ENCODE measurements at places on chromosomes 1 and 21.

- no peak for DNase-seq
These were observed 46.8 kb upstream of the ZC3H11B start for GRCh38 chr1:219659684-219660083.

DNA sequence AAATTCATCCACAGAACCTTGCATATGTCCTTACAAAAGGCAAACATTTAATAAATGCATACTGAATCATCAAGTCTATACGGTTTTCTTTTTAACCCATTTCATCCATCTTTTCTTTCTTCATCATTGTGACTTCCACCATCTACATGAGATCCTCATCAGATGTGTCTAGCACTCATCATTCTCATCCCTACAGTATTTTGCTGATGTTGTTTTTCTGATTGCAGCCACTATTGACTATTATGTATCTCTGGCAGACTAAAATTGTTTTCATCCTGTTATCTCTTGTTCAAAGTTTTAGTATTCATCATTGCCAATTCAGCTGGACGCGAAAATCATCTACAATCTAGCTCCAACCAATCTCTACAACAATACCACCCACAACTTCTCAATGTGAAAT lies 5.9 kb downstream of the LRIF1 start:
- no peak for DNase-seq

DNA sequence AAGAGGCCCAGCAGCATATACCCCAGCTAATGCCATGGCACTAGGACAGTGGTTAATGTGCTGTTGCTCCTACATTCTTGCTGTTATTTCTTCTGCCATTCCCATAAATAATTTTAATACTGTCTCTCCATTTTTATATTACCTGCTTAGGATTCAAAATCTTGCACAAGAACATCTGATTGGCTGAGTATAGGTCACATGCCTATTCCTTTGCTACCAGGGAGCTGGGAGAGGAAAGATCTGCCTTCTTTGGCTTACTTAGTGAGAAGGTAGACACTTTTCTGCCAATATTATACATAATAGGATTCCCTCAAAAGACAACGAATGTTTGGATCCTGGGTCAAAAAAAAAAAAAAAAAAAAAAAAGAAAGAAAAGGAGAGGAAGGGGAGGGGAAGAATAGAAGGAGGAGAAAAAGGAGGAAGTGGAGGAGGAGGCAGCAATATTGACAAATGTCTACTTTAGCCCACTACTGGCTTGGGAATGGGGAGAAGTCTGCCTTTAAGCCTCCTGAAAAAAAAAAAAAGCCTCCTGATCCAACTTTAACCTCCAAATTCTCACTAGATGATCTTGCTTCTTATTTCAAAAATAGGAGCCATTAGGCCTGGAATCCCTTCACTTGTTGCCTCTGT lies 134.5 kb upstream of the HNRNPU start:
- no peak for DNase-seq

- DNase-seq, result no peak
These were observed 215.9 kb upstream of the L1TD1 start for GRCh38 chr1:61978796-61979195.

GRCh38 chr1:101178688-101179491 lies 57.9 kb upstream of the S1PR1 start:
- no peak for DNase-seq

DNA sequence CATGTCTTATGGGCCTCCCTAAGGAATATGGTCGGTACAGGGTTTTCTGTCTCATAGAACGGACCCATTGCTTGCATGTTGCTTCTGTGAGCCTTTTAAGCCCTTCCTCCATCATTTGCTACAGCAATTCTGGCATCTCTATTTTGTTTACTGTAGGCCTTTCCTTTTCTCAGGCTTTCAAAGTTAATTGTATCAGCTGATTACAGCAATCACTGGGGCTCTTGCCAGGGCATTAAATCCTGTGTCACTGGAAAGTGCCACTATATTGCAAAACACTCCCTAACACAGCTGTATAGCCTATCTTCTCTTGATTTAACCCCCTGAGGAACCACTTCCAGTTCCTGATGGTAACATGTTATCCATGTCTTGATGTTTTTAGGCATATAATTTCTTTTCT lies 156.5 kb downstream of the PDE4B start:
- no peak for DNase-seq

GRCh38 chr21:35333831-35334618 lies 284.9 kb upstream of the RUNX1 start:
- peak; percentile 37 for DNase-seq

- DNase-seq, result no peak
These were observed 10.8 kb downstream of the UTP25 start for GRCh38 chr1:209838537-209838936.

DNA sequence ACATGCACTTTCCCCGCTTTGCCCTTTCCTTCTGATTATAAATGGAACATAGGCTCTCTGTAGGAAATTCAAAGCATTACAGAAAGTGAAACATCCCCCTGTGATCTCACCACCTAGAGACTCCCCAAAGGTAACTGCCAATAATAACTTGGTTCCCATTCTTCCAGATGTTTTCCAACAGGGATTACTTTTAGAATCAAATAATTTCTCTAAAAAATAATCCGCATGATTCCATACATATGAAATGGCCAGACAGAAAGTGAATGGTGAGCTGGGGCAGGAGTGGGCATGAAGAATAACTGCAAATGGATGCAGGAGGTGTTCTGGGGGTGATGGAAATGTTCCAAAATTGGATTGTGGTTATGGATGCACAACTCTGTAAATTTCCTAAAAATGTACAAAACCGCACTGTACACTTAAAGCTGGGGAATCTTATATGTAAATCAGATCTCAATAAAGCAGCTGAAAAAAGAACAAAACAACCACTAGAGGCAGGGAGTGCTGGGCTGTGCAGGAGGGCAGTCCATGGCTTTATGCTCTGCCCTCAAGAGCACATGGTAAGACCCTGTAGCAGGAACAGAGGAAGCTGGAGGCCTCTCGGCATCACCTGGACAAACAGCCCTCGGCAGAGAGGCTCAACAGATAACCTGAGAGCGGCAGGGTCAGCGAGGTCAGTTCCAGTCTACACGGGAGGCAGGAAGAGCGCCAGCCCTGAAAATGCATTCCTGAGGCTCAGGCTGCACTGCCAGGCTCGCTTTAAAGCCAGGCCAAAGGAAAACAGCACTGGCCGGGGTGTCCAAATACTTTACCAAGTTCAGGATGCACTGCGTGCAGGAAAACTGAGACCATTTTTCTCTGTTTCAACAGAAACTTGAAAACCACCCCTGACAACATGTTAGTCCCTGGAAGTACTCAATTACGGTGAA lies 39.7 kb downstream of the CAPZB start:
- peak; percentile 27 for DNase-seq

DNA sequence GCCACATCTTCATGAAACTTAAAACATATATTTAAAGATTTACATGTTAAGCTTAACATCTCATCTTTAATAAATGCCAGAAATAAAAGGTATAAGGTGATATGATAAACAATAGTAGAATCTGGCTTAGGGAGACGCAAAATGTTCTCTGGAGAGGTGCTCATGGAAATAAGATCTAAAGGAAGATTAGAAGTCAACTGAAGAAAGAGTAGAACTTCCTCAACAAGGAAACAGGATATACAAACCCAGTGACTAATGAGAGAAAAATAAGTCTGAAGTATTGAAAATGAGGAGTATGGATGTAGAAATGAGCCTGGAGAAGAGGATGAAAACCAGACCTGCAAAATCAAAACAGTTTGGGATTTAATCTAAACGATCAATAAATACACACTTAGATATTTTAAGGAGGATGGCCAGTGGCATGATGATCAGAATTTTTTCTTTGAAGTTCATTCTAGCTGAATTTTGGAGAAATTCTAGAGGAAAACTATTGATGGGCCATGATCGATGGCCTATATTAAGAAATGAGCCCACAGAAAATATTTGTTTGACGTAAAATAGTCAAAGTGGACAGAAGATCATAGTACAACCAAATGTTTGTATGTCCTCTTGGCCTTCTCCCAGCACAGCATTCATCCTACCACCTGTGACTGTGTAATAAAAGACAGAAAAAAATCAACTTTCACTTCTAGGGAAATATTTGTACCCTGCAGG lies 387.9 kb upstream of the PTBP2 start:
- no peak for DNase-seq

GRCh38 chr1:94186946-94187345 lies 50.4 kb downstream of the ARHGAP29 start:
- no peak for DNase-seq

- DNase-seq, result no peak
These were observed 536.6 kb downstream of the RWDD3 start for GRCh38 chr1:95770581-95770980.

Measured in Kasumi-1 (cell line).